EH (cell line): ENCODE measurements at places on chromosomes 4 and X.

GRCh38 chr4:36386691-36387090 lies 105.3 kb downstream of the DTHD1 start:
- no peak for DNase-seq

DNA sequence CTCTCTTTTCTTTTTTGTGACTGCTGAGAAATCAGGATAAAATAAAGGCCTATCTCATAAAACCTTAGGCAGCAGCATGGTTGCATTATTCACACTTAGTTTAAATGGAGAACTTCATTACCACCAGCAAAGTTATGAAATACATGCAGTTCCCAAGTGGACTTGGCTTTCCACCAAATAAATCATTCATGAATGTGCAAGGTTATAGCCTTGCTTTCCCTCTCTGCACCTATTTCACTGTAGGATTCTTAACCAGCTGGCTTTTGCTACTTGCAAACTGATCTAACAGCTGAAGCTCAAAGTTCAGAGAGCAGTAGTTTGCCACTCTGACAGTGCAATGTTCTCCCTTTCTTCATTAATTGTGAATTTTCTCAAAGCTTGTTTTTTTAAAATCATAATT lies 140.1 kb upstream of the SMIM31 start:
- no peak for DNase-seq

- DNase-seq = peak; percentile 51
These were observed 8.7 kb downstream of the GUCY2F start for GRCh38 chrX:109472939-109473735.

DNA sequence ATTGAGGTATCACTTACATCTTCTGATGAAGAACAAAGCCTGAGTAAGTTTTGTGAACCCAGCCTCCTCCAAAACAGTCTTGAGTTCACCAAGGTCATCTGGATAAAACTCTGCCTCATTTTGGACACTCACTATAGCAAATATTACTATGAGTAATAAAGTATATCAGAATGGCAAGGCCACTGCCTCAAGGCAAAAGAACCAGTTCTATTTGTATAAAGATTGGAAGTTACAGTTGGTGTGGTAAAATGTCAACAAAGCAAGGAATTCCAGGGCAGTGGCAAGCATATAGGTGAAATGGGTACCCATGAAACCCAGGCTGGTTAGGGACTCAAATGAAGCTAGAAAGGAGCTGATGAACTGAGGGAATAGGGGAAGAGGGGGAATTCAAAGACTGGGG lies 2.4 kb upstream of the ARHGEF6 start:
- DNase-seq = no peak

DNA sequence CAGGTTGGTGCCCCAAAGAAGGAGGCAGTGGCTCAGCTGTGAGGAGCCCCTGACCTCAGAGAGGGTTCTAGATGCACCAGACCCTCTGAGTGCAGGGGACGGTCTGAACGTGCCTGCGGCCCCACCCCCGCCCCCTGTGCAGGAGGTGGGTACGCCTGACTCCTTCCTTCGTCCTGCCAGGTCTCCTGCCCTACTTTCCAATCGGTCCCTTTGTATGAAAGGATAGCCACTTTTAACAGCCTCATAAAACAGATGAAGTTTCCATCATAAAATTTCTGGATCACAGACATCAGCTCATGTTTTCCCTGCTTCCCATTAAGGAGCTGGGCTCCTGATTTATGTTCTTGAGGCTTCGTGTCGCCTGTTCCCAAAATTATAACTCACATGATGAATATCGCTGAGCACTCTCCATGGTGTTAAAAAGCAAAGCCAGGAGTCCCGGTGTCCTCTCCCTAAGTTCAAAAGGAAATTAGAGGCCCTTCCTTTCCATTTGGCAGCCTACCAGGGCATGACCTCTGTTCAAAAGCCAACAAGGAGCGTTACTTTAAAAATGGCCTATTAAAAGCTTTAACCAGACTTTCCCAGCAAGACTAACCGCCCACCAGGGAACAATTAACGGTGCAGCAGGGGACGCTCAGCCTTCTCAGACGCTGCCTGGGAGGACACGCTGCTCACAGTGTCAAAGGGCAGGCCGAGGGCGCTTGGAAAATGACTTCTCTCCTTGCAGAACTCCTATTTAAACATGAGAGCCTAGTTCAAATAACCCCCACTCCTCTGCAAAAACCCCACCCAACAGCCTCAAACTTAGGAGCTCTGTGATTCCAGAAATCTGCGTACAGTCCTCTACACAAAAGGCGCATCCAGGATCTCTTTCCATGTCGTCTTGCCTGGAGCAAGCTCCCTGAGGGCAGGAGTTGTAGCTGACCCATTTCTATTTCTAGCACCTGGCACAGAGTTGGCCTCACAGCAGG lies 181.9 kb downstream of the AFAP1 start:
- DNase-seq = no peak
